ENCODE measurements at places on chromosomes 6 and 20. TPM values are rescaled to one million over a fixed set of nuclear protein-coding genes. Genes with fewer than 3 reads are reported as not detected.
A peak's percentile ranks its signal among the peaks of the same experiment; 100 is the strongest.

Gene PRPH2
- total RNA-seq, result 0.21 TPM

- DNase-seq, result no peak
Observed at GRCh38 chr6:153001767-153002612, 519 bp downstream of the MTRF1L start.

DNA sequence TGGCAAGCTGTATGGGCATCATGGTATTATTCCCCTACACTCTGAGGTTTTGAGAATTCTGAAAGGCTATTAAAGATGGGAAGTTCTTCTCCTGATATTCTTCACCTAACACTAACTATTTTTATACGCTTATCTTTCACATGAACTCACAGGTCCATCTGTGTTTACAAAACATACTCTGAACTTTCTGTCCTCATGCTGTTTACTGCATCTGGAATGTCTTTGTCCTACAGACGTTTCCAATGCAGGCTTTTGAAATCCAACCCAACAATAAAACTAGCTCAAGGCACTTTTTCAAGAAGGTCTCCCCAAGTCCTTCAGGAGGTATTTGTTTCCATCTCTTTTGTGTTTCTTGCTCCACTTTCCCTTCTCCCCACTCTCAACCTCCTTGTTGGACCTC is 60.5 kb upstream of the MLIP start:
- DNase-seq, result no peak

DNA sequence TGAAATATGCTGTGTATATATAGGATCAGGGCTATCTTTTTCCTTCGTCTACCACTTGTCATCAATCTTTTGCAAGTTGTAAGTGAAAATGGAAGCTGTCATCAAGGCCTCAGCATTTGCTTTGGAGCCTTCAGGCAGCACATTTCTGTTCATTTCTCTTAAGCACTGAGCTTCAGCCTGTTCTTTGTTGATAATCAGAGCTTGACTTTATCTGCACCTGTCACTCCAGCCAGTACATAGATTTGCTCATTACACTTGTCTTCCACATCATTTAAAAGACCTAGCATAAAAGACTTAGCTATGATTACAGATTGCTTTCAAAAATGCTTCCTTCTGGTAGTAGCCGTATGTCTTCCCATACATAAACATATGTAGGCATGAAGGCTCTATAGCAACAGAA is 189.8 kb upstream of the GRIK2 start:
- DNase-seq, result no peak

DNA sequence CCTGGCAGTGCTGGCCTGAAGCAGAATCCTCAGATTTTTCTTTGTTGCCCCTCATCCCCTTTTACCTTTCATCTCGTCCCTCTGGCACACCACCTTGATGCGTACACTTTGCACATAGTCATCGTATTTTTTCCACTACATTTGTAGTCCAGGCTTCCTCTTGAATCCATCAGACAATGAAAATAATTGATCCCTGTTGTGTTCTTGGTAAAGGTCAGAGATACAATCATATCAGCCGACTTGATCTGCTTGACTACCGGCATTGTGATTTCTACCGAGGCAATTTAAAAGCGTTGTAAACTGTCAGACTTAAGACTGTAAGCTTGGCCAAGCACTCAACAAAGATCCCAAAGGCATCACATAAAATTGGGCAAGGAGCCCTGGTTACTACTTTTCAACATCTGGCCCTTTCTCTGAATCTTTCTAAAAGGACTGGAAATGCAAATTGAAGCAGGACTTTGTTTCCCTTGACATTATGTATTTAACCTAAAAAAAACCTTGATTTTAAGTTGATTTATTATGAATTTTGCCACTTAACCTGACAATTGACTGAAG is 512.6 kb downstream of the LMBRD1 start:
- no peak for DNase-seq

DNA sequence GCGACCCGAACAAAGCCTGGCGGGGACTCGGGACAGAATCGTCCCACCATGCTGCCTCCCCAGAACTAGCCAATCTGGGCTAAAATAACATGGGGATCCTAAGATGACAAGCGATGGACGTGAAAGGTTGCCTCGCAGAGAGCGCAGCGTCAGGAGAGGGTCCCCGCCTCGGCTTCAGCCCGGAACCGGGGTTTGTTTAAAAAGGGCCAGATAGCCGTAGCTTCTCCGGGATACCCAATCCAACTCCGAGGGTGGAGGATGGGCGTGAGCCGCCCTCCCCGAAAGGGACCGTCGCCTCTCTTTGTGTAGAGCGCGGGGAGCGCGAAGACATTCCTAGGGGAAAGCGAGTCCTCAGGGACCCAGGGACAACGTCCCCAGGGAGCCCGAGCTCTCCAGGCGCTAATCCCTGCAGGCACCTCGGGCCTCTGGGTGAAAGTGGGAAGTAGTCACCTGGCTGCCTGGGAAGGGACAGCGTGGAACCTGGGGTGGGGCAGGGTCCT is 643 bp downstream of the CD24 start:
- DNase-seq, result no peak

- DNase-seq, result no peak
Observed at GRCh38 chr20:47825011-47825762, 39.9 kb upstream of the SULF2 start.

DNA sequence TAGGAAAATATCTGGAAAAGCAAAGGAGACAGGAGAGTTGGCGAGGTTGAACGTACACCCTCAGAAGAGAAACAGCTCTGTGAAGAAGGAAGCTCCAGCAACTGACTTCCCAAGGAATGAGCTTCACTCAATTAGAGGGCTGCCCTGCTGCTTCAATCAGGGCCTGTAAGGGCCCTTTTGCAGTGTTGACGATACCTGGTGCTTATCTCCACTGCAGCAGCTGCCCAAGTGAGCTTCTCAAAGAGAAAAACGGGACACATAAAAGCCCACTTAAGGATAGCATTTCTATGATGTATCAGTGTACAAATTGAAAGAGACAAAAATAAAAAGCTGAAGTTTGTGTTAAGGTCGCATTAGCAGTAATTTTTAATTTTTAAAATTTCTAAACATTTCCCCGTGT is 16.4 kb downstream of the SEC63 start:
- DNase-seq, result no peak

Gene SDC4
- total RNA-seq, result 155 TPM

GRCh38 chr6:117156741-117157140 is 108.6 kb upstream of the VGLL2 start:
- DNase-seq, result no peak

Gene NTSR1
- 0.14 TPM for total RNA-seq

DNA sequence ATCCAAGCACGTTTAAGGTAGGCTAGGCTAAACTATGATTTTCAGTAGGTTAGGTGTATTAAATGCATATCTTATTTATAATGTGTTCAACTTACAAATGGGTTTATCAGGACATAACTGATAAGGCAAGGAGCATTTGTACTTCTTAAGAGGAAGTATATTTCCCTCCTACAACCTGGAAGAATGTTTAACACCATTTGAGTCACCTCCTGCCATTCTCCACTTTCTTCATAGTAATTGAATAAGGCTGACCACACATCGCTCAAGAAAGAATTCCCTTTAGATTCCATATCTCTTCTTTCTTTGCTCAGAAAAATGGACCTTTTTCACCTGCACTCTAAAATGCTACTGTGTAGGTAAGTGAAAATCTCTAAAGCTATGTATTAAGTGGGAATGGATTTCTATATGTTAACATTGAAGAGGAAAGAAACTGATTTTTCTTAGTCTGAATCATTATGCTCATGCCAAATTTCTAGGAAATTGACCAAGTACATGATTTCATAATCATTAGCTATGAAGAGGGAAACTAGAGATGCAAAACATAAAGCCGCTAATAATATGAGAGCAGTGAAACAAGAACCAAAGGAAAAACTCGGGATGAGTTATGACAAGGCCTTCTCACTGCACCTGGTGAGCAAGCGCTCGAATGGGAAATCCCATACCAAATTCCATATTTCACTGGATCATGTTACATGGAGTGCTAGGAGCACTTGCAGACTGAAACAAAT is 210.4 kb downstream of the ALDH8A1 start:
- DNase-seq, result no peak

Gene BEND6
- total RNA-seq, result 2.7 TPM

GRCh38 chr20:53942472-53942816 is 128.0 kb downstream of the BCAS1 start:
- no peak for DNase-seq

- DNase-seq, result peak; percentile 7
Observed at GRCh38 chr6:170553534-170554012, 466 bp upstream of the PSMB1 start.

DNA sequence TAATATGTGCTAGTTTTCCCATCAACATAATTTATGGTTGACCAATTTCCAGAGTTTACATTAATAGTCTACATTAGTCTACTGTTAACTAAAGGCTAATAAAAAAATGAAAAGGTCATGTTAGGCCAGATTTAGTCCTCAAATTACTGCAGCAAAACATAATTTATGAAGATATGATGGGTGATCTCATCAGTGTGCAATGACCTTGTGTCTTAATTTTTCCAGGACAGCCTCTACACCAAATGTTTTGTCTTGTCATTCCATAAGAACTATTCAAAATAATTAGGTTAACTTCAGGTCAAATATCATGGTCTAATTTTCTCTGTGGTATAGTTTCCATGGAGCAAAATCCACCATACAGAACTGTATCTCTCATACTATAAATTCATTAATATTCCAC is 234.2 kb downstream of the COL12A1 start:
- DNase-seq, result no peak

Gene TREML2
- 0.75 TPM for total RNA-seq

GRCh38 chr6:113065611-113066010 is 718.5 kb downstream of the RFPL4B start:
- DNase-seq, result no peak

- DNase-seq, result no peak
Observed at GRCh38 chr20:58236612-58237317, 8.3 kb upstream of the ANKRD60 start.

- no peak for DNase-seq
Observed at GRCh38 chr6:29916741-29917140, 25.6 kb upstream of the HLA-A start.

Gene KIFC1
- 8.4 TPM for total RNA-seq

Gene PRICKLE4
- not detected for total RNA-seq

Gene B3GAT2
- total RNA-seq, result not detected

DNA sequence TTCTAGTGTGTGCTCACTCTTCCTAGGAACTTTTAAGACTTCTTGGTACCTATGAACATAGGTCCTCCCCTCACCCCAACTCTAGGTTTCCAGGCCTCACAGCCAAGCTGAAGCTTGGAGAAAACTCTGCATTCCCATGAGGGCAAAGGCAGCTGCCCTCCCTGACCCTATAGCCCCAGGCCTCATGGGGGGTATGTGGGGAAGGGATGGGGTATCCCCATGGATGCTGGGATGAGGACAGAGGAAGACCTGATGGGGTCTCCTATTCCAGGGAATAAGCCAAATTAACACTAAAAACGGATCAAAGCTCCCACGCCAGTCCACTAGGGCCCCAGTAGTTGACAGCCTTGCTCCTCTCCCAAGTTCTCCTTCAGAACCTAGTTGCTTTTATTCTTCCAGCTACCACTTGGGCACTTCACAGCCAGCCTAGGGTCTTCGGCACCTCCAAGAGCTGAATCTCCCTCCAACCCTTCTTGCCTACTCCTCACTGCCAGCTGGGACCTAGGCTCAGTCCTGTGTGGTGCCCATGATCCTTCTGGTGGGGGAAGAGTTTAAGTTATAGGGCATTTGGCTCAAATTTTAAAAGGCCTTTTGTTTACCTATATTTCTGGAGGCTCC is 7.8 kb downstream of the TP53INP2 start:
- no peak for DNase-seq

- DNase-seq, result no peak
Observed at GRCh38 chr20:5531318-5532081, 214.7 kb upstream of the PROKR2 start.

Gene BMP5
- not detected for total RNA-seq

GRCh38 chr6:151255811-151256210 is 16.0 kb downstream of the AKAP12 start:
- DNase-seq, result no peak

- no peak for DNase-seq
Observed at GRCh38 chr20:48467622-48468021, 360.2 kb downstream of the PREX1 start.

Gene C20orf204
- total RNA-seq, result 0.21 TPM

GRCh38 chr20:34536798-34537394 is 20.7 kb downstream of the DYNLRB1 start:
- DNase-seq, result no peak

DNA sequence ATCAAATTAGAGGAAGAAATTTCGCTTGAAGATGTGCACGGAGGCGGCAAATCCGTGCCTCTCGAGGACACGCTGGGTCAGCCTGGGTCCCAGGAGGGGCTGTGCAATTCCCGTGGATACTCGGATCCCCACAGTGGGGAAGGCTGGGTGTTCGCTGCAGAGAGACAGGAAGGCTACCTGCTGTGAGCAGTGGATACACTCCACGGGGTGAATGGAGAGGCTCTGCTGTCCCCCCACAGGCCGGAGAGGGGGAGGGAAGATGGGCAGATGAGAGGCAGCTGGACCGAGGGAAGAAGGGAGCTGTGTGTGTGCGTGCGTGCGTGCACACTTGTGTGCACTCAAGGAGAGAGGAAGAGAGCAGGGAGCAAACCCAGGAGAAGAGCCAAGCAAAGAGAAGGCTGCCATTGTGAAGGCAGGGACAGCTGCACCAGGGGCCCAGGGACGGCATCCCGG is 57.3 kb downstream of the SULF2 start:
- no peak for DNase-seq

DNA sequence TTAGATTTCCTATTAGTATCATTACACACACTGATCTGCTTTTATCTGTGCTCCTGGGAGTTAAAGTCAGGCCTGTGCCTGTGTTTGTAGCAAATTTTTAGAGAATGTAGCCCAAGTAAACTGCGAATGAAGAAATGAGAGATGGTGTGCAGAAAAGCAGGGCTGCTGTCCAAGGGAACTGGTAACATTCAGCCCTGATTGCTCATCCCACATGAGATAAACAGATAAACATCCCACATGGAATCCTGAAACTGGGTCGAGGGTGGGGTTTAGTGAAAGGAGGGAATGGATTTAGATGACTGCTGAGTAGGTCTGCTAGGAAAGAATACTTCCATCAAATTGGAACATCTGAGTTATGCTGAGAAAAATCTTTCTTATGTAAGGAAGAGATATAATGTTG is 69.1 kb downstream of the GRIK2 start:
- DNase-seq, result no peak

DNA sequence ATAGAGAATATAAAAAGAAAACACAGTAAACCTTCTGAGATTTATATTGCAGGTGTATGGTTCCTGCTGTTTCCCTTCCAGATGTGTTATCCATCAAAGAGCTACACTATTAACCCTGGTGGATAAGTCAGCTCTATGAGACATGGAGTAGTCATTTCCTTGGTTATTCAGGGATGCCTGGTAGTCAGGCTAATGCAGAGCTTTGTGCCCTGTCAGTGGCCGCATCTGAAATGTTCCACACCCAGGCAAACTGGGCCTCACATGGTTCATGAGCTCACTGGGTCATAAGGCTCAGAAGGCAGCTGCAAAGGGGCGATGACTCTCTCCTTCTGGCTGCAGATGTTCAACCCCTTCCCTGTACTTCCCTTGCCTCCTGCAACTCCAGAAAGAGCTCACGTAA is 473.6 kb downstream of the EPHA7 start:
- DNase-seq, result peak; percentile 50

- DNase-seq, result no peak
Observed at GRCh38 chr6:130020073-130020906, 1.9 kb downstream of the L3MBTL3 start.
